ENCODE measurements at places on chromosomes 12 and 14.
A peak's percentile ranks its signal among the peaks of the same experiment; 100 is the strongest.

- no peak for DNase-seq
These were observed 5.8 kb upstream of the TBPL2 start for GRCh38 chr14:55446127-55446736.

DNA sequence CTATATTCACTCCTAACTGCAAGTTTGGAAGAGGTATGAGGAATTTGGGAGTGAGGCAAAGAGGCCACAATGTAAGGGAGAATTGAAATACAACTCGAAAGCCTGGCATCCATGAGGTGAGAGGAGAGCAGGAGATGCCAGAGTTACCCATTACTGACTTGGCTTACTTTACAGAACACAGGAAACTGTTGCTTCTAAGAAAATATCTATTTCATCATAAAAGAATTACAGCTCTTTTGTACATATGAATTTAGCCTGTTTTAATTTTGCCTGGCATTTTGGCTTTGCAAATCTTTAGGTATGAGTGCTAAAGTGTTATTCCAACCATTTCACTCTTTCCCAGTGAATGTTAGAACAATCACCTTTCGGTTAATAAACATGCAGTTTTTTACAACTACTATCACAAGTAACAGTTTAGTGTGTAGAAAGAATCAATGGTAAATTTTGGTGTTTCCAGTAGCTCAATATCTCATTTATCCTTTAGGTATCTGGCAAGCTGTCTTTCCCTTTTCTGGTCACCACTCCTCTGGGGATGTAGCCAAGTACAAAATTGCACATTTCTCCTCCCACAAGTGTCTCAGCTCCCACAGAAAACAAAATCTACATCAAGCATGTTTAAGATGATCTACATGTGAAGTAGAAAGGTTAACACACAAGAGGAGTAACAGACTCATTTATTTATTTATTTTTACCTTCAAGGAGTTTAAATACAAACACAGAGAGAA, 196.6 kb upstream of the DCN start:
- no peak for DNase-seq

DNA sequence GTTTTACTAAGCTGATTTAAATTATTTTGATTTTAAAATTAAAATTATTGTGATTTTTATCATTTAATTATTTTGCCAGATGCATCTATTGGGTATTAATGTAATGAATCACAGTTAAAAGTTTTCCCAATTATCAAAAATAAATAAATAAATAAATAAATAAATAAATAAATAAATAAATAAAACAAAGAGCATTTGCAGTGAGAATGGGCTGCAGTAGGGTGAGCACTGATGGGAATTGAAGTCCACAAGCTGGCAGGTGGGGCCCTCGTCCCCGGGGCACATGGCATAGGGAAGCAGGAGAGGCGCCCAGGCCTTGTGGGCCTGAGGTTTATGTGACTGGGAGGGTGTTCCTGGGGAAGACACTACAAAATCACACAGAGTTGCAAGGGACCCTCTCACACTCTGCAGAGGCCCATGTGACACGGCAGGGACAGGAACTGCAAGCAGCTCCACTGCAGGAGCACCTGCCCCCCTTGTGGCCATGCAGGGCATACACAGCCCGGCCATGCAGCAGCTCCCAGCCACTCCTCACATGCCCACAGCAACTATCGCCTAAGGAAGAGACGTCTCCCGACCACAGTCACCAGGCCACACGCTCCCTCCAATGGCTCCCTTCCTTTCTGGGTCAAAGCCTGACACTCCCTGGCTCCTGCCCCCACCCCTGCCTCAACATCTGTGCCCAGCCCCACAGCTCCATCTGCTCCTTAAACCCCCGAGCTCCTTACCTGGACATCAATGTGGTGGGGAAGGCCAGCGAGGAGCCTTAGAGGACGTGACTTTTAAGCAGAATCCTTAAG, 256.3 kb upstream of the SFSWAP start:
- DNase-seq, result no peak

- no peak for DNase-seq
These were observed 135.5 kb downstream of the PAWR start for GRCh38 chr12:79555028-79555925.

DNA sequence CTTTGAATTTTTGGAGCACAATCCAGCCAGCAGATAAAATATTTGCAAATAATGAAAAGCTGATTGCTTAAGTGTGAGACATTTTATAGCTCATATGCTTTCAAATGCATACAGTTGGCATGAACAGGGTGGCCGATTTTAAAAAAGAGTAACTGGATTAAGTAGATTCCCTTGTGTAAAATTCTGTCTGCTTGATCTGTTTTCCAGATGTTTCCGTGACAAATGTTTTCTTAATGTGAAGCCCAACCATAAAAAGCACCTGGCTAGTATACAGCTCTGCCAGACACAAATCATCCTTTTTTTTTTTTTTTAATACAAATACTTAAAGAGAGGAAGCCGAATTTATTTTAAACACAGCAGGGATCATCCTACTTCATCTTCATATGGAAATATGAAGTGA, 440.7 kb downstream of the CCER1 start:
- DNase-seq, result no peak

GRCh38 chr12:48586361-48586760, 16.5 kb upstream of the LALBA start:
- DNase-seq, result peak; percentile 75

GRCh38 chr12:52627395-52628110, 9.2 kb upstream of the KRT73 start:
- peak; percentile 88 for DNase-seq

GRCh38 chr14:68794851-68795596, 2.2 kb upstream of the ZFP36L1 start:
- peak; percentile 93 for DNase-seq

GRCh38 chr14:102510616-102511520, 1.3 kb upstream of the ANKRD9 start:
- DNase-seq, result no peak

- DNase-seq, result no peak
These were observed 6.6 kb downstream of the PTHLH start for GRCh38 chr12:27965966-27966365.

DNA sequence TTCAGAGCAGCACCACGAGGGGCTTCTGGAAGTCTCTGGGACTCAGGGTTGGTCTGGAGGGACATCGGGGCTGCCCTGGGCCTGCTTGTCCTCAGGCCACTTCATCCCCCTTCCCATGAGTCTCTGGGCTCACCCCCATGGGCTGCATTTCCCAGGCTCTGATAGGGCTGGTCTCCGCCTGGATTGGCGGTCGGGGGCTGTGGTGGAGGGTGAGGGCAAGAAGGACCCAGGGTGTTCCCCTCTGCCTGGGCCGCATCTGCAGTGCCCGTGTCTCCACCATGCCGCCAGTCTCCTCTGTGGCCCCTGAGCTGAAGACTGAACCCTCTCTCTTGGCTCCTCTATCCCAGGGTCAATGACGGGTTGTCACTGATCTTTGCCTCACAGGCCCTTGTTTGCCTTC, 242.1 kb downstream of the ADGRD1 start:
- peak; percentile 26 for DNase-seq

DNA sequence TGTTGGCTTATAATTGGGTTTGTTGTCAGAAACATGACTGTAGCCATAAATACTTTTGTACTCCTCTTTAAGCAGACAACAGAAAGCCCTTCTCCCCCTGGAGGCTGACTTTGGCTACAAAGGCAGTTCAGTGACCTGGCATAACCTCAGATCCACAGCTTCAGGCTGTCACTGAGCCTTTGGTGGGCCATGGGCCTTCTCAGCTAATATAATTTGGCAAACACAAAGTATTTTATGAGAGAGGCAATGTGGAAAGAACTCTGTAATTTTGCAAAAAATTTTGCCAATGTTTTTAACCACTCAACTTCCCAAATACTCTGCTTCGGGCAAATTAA, 15.5 kb upstream of the MGP start:
- DNase-seq, result no peak

- no peak for DNase-seq
These were observed 46.0 kb downstream of the DLK1 start for GRCh38 chr14:100772607-100773165.

DNA sequence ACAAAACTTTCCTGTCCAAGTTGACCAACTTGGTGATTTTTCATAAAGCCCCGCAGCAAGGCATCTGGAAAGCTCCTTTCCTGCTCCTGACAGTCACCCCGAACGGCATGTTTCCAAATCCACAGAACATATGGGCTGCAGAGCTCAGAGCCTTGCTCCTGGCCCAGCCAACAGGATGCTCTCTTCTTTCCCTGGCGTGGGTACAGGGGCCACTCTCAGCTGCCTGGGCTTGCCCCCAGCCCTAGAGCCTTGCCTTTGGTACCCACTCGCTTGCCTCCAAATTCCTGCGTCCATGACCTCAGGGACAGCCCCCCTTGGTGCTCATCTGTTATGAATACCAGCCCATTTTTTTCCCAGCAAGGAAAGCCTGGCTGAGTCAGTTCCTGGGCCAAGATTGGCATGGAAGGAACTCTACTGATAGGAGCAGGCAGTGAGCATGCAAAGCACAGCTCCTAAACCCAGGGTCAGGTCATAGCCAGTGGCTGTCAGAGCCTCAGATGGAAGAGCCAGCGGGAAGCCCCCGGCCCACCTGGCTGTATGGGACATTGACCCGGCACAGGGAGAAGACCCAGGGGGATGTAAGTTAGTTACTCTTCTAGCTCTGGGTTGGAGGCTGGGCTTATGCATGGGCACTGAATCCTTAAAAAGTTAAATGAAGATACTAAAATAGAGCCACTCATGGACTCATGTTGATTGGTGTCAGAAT, 105.3 kb upstream of the RTL1 start:
- DNase-seq, result no peak

- DNase-seq, result no peak
These were observed 447.5 kb downstream of the AACS start for GRCh38 chr12:125512541-125513298.

DNA sequence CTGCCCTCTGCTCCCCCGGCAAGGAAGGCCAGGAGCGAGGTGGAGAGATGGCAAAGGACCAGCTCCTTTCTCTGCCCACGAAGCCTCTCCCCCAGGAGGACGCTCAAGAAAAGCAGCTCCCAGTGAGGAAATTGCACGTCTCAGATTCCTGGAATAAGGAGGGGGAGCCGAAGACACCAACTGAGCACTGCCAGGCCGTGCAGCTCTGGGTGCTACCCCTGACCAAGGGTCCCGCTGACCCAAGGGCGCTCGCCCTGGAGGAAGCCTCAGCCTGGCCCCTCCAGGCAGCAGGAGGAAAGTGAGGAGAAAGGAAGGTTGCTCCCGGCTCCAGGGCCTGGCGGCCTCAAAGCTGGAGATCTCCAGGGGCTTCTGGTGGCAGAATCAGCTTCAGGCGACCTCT, 174.1 kb upstream of the SFSWAP start:
- no peak for DNase-seq

- no peak for DNase-seq
These were observed 184.5 kb upstream of the NPAS3 start for GRCh38 chr14:32754209-32754608.

GRCh38 chr12:21337959-21338744, 3.4 kb upstream of the SLCO1A2 start:
- DNase-seq, result no peak

GRCh38 chr12:113965951-113966797, at the start of gene RBM19:
RBM19 (minus strand) TSS chr12:113966325; CDS start chr12:113966227, 98 bp downstream.
- peak; percentile 99 for DNase-seq

DNA sequence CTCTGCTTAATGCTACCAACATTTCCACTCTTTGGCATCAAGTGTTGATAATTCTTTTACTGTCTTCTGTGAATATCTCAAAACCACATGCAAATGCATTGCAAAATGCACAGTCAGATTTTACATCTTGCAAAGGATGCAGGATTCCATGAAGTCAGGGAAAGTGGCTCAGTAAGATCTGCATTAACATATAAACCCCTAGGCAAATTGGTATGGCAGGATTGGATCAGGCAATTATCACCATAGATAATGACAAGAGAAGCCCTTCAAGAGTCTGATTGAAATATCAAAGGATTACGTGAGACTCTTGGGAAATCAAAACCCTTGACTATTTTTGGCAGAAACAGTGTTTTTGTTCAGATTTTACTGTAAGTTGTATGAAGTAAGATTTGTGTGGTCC, 71.0 kb downstream of the TMTC2 start:
- DNase-seq, result no peak

GRCh38 chr12:41167701-41168100, 20.4 kb upstream of the PDZRN4 start:
- DNase-seq, result peak; percentile 85

DNA sequence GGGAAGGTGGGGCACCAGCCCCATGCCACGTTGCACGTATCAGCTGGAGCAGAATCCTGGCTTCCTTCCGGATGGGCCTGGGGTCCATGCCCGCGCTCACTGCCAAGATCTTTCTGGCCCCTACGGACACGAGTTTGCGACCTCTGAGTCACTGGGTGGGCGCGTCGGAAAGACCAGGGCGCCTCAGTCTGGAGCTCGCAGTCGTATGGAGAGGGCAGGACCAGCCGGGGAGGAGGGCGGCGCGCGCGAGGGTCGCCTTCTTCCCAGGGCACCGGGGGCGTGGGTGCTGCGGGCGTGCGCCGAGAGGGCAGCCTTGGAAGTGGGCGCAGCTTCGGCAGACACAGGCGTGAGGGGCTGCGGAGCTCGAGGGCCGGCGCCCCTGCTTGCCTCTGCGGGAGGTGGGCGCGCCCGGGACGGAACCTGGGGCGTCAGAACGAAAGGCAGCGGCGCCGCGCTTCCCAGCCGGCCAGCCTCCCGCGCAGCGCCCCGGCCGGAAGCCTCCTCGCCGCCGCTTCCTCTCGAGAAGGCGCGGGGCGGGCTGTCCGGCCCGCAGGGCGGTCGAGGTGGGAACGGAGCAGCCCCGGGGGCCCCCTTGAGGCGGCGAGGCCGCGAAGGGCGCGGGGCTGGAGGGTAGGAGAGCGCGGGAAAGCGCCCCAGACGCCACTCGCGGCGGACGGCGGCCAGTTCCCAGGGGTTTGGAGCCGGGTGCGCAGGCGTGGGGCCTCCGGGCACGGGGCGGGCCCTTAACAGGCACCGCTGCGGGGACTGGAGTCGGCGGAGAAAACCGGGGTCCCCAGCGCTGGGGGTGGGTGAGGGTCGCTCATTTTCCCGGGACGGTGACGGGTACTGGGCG, at the start of gene ARL6IP4:
TSS of gene ARL6IP4 (plus strand) at position 499 of the 853 bp plus-strand sequence. CDS start 459 bp downstream, outside the sequence.
- no peak for DNase-seq

GRCh38 chr12:47850153-47851084, 30.7 kb upstream of the HDAC7 start:
- DNase-seq, result no peak

- DNase-seq, result no peak
These were observed 189.5 kb downstream of the PHLDA1 start for GRCh38 chr12:75842090-75842489.

DNA sequence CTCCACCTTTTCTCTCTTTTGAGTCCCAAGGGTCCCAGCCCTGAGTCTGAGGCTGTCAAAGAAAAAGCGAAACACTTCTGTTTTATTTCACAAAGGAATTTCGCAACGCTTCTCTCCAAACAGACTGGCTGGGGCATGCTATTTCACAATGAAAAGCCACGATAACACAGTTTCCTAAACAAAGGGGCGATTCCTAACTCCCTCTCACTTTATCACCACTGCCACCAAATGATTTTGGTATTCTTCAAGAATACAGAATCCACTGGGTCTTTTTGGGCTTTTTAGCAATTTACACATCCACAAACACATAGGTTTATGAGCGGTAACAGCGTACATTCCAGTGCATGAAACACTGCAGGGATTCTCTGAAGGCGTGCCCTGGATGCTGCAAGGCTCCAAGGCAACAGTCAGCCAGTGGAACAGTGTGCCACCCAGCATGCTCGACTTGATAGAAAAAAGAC, 161.2 kb downstream of the DAD1 start:
- DNase-seq, result no peak

- DNase-seq, result no peak
These were observed 155.0 kb downstream of the FOXN3 start for GRCh38 chr14:89262041-89262440.

- DNase-seq, result no peak
These were observed 104.0 kb upstream of the SEL1L start for GRCh38 chr14:81637639-81638038.

- DNase-seq, result no peak
These were observed 34.3 kb upstream of the CHFR start for GRCh38 chr12:132921685-132922084.

All from esophagus muscularis mucosa (tissue), 4 donors.